K562 (cell line): ENCODE measurements at places on chromosomes 13 and 19.
A peak's percentile ranks its signal among the peaks of the same experiment; 100 is the strongest.

- peak; percentile 39 for DNase-seq
These were observed 752 bp downstream of the PDCD5 start for GRCh38 chr19:32581705-32582179.

- peak; percentile 32 for DNase-seq
These were observed 12.6 kb downstream of the LRRC4B start for GRCh38 chr19:50555450-50556281.

- no peak for DNase-seq
These were observed 41.8 kb downstream of the PIBF1 start for GRCh38 chr13:72823724-72824123.

DNA sequence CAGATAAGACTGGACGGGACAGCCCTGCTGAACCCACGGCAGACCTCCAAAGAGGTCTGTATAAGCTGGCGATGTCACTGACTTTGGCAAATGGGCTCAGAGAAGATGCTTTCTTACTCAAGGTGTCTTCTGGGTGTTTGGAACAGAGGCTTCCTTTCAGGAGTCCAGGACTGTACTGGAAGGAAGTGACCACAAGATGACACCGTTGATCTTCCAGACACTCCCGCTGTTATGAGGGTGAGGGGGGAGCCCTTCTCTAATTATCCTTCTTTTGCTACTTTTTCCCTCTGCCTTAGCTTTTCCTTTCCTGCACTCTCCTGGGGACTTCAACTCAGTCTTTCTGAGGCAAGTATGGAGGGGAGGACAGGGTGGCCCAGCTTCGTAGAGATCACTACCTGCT, 65.2 kb upstream of the ZNF599 start:
- peak; percentile 60 for DNase-seq

GRCh38 chr19:49118565-49119410, at the start of gene C19orf73:
TSS of gene C19orf73 (minus strand) at chr19:49119143. CDS start at chr19:49119022, 121 bp downstream.
- DNase-seq, result peak; percentile 96

DNA sequence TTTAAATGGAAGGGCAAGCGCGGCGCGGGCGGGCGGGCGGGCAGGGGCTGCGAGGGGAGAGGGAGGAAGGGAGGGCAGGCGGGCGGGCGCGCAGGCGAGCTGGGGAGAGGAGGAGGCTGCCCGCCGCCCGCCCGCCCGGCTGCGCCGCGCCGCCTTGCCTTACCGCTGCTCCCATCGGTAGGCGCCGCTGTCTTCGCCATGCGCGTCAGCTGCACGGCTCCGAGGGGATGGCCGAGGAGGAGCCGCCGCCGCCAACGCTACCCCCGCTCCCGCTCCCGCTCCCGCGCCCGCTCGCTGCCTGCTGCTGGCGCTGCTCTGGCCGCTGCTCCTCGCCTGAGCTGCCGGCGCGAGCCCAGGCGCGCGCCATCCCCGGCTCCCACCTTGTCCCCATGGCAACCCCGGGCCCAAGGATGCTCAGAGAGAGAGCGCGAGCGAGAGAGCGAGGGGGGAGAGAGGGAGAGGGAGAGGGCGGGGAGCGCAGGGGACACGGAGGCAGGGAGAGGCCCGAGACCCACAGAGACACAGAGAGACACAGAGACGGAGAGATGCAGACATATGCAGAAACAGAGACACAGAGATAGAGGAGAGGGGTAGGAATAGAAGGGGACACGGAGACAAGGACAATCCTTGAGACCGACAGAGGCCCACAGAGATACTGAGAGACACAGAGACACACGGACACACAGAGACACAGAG, 40.3 kb downstream of the DEDD2 start:
- DNase-seq, result peak; percentile 59

GRCh38 chr19:4656102-4656501, 14.0 kb downstream of the MYDGF start:
- no peak for DNase-seq

DNA sequence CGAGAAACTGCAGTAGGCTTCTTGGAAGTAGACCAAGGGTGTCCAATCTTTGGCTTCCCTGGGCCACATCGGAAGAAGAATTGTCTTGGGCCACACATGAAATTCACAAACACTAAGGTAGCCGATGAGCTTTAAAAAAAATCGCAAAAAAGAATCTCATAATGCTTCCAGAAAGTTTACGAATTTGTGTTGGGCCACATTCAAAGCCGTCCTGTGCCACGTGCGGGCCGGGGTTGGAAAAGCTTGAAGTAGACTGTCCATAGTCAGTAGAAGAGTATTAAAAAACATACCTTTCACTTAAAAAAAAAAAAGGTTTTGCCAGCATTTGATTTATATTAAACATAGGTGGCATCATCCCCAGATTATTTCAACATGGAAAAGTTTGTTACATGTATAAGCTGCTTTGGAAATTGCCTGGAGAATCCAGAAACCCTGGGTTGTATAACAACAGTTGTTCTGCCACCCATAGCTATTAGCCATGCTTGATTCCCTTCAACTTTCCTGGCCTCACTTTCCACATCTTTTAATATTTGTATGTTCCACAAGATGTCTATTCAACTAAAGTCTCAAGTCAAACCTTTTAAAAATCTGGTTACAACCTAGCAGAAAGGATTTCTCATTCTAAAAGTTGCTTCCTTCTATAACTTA, 1.0 kb downstream of the IFT88 start:
- DNase-seq, result no peak

DNA sequence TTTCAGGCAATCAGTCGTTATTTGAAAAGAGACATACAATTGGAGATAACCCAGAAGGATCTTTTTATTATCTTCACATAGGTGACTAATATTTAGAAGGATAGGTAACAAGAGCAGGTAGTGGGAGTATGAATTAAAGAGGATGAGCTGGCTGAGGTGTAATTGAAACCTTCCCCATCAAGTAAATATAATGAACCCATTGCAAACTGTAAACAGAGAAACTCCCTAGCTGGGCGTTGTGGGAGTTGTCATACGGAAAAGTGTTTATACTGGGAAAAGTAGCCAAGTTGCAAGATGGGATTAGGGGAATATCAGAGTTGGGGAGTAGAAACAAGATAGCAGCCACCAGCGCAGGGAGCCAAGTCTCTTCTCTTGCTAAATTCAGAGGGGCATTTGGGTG, 448.4 kb downstream of the COG6 start:
- DNase-seq, result no peak

DNA sequence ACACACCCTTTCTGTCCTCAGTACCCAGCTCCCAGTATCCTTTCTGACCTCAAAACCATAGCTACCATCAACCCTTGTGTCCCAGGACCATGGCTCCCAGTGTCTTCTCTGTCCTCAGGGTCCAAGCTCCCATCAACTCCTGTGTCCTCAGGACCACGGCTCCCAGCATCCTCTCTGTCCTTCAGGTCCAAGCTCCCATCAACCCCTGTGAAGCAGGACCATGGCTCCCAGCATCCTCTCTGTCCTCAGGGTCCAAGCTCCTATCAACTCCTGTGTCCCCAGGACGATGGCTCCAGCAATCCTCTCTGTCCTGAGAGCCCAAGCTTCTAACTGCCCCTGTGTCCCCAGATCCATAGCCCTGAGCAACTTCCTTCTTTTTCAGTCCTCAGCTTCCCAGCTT, 1.7 kb upstream of the CADM4 start:
- peak; percentile 26 for DNase-seq

DNA sequence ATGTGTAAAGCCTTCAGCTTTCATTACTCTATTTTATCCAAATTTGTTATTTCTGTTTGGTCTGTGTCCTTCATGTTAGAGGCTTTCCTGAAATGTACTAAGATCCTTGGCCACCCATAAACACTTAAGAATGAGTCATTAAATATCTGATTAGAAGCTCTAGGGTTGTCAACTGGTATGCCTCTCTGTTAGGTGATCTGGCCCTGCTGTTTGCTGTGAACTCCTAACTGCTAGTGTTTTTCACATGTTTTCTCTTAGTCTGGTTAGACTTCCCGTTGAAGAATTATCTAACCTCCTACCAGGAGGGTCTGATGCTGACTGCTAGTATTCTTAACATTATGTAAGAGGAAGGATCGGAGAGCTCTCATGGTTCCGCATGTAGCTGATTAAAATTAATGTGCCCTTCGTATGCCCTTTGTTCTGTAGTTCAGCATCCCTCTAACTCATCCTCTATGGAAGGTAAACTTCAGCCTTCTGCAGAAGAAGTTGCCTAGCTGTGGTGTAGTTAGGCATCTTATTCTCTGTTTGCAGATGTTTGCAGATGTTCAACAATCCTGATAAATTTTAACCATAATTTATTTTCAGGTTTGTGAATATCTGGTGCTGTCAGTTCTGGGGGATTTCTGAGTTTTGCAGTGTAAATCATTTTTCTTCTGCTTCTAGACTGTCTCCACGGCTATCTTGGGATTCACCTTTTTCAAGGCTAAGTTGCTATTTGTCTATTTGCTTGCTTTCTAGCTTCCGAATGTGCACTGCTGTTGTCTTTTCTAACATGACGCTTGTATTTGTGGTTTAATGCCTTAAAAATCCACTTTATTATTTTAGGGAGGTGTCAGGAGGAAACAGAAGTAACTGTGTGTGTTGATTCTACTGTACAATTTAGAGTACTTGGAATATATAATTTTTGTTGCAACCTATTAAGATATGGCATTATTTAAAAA, 207.2 kb upstream of the SPRY2 start:
- peak; percentile 35 for DNase-seq

DNA sequence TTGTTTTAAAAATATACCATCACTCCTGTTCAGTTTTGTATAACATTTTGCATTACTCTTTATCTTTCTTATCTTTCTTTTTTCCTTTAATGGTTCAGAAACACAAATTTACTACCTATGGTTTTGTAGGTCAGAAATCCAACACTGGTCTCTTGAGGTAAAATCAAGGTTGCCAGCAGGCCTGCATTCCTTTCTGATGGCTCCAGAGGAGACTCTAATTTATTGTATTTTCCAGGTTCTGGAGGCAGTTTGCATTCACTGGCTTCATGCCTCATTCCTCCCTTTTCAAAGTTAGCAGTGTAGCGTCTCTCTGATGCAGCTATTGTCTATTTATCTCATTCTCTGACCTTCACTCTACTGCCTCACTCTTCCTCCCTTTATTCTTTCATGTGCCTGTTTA, 767.4 kb downstream of the SLITRK6 start:
- DNase-seq, result no peak
